ENCODE measurements at places on chromosomes 6 and 20.

DNA sequence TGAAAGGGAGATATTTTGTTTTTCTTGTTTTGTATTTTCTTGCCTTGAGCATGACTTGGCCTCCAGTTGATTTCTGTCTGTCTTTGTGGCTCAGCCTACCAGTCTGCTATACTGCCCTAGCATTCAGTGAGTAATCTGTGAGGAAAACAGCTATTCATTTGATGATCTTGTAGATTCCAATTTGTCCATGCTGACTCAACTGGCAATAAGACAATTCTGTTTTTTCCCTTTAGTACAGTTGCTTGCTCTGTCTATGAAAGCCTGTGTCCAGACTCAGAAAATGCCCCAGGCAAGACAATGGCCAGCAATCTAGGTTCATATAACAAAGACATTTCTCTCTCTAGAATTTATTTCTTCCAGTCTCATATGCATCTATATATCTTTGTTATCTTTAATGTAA is 10.9 kb upstream of the SOX4 start:
- no peak overlapping the region for H3K4me3 ChIP-seq
- no peak for DNase-seq
- H3K4me1 ChIP-seq = peaks cover 4% of the 10 kb centered on the region

- no peak overlapping the region for H3K4me3 ChIP-seq
- H3K4me1 ChIP-seq = no peaks in the 10 kb centered on the region
- no peaks in the 10 kb centered on the region for H3K27me3 ChIP-seq
- no peak for DNase-seq
- no peaks in the 10 kb centered on the region for H3K36me3 ChIP-seq
These were observed 335.1 kb downstream of the HDGFL1 start for GRCh38 chr6:22904431-22904830.

DNA sequence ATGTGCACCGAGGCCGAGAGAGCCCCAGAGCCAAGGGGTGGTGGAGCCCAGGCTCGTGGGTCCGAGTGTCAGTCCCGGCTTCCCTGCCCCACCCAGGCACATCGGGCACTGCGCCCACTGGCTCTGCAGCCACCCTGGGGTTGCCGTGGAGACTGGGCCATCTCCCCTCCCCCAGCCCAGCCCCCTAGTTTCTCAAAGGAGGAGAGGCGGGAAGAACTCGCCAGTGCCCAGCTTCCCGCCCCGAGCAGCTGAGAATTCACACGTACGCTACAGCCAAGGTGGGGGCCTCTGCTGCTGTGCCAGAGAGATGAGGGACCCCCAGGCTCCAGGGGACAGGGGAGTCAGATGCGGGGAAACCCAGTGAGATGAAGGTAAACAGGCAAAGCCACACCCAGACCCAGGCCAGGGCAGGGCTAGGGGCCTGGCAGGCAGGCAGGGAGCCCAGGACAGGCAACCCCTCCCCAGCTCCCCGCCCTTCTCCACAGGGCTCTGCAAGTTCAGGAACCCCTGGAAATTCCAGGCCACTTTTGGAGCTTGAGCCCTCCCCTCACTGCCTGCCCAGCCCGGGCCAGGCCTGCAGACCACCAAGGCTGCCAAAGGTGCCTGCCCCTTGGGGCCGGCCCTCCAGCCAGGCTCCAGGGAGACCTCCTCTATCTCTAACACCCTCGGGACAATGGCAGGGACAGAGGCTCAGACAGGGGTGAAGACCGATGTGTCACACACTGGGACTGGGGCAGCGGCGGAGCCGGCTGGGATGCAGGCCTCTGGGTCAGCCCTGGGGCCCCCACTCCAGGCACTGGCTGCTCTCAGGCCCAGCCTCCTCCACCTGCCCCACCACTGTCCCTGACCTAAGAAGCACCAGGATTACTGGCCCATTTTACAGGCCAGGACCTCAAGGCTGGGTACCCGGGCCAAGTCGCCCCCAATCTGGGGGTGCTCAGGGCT is 6.0 kb downstream of the LAMA5 start:
- H3K4me1 ChIP-seq = no peaks in the 10 kb centered on the region
- no peak for DNase-seq
- H3K4me3 ChIP-seq = no peak overlapping the region
- no peaks in the 10 kb centered on the region for H3K36me3 ChIP-seq

DNA sequence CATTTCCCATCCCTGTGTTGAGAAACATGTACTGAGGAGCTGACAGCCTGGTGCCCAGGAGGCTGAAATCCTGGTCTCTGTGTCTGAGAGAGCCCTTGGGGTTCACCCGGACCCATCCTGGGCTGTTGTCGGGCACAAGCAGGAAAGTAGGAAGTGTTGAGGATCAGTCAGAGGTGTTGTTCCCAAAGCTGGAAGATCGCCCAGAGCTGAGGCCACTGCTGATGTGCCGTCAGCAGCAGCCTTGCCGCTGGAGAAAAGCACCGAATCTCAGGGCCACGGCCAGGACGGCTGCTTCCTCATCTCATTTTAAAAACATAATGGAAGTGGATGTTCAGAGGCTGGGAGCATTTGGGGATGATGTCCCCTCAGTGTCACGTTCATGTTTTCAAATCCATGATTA is 218.5 kb downstream of the UST start:
- H3K36me3 ChIP-seq = no peaks in the 10 kb centered on the region
- H3K4me3 ChIP-seq = no peak overlapping the region
- H3K27me3 ChIP-seq = no peaks in the 10 kb centered on the region
- no peak for DNase-seq
- no peak overlapping the region for H3K27ac ChIP-seq
- no peaks in the 10 kb centered on the region for H3K4me1 ChIP-seq

- no peak for DNase-seq
- no peaks in the 10 kb centered on the region for H3K27me3 ChIP-seq
- H3K27ac ChIP-seq = no peak overlapping the region
- H3K36me3 ChIP-seq = no peaks in the 10 kb centered on the region
- no peaks in the 10 kb centered on the region for H3K4me1 ChIP-seq
These were observed 199.4 kb downstream of the TFAP2A start for GRCh38 chr6:10215326-10216110.

GRCh38 chr20:23918101-23918862 is 38.7 kb upstream of the CST5 start:
- peaks cover 22% of the 10 kb centered on the region for H3K4me1 ChIP-seq
- H3K27ac ChIP-seq = no peak overlapping the region
- H3K36me3 ChIP-seq = no peaks in the 10 kb centered on the region
- H3K27me3 ChIP-seq = no peaks in the 10 kb centered on the region
- H3K4me3 ChIP-seq = no peak overlapping the region

- peak overlapping the region; percentile 33 for H3K27ac ChIP-seq
- DNase-seq = peak; percentile 47
- no peak overlapping the region for H3K4me3 ChIP-seq
- peaks cover 2% of the 10 kb centered on the region for H3K36me3 ChIP-seq
- peaks cover 14% of the 10 kb centered on the region for H3K27me3 ChIP-seq
- H3K4me1 ChIP-seq = peaks cover 28% of the 10 kb centered on the region
These were observed 226.2 kb upstream of the MARCKS start for GRCh38 chr6:113630738-113631535.

DNA sequence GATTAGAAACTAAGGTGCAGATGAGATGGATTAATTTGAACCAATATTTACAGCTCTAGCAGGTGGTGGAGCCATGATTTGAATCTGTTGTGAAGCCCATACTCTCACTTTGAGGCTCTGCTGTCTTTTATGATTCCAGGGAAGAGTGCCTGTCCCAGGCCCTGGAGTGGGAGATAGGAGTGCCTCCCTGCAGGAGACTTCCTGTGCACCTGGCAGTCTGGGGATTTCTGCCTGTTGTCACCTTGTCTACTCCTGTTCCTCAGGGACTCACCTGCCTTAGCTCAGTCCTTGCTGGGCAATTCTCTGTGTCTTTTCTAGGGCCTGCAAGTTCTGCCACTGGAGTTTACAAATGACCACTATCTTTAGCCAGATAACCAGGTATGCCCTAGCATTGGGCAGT is 46.3 kb downstream of the SCAND1 start:
- no peak overlapping the region for H3K4me3 ChIP-seq
- no peak for DNase-seq
- H3K27ac ChIP-seq = no peak overlapping the region
- peaks cover 17% of the 10 kb centered on the region for H3K36me3 ChIP-seq
- peaks cover 35% of the 10 kb centered on the region for H3K4me1 ChIP-seq

GRCh38 chr6:128499079-128499731 is 21.2 kb downstream of the PTPRK start:
- no peak for DNase-seq
- no peak overlapping the region for H3K4me3 ChIP-seq
- H3K36me3 ChIP-seq = no peaks in the 10 kb centered on the region
- no peak overlapping the region for H3K27ac ChIP-seq
- H3K27me3 ChIP-seq = no peaks in the 10 kb centered on the region
- no peaks in the 10 kb centered on the region for H3K4me1 ChIP-seq

GRCh38 chr6:31767096-31767645 is 4.7 kb downstream of the SAPCD1 start:
- no peak overlapping the region for H3K27ac ChIP-seq
- DNase-seq = no peak
- H3K4me3 ChIP-seq = no peak overlapping the region

- H3K27me3 ChIP-seq = peaks cover 6% of the 10 kb centered on the region
- H3K27ac ChIP-seq = no peak overlapping the region
- DNase-seq = no peak
- no peak overlapping the region for H3K4me3 ChIP-seq
- no peaks in the 10 kb centered on the region for H3K36me3 ChIP-seq
These were observed 64.0 kb upstream of the KCNK16 start for GRCh38 chr6:39386487-39386886.

DNA sequence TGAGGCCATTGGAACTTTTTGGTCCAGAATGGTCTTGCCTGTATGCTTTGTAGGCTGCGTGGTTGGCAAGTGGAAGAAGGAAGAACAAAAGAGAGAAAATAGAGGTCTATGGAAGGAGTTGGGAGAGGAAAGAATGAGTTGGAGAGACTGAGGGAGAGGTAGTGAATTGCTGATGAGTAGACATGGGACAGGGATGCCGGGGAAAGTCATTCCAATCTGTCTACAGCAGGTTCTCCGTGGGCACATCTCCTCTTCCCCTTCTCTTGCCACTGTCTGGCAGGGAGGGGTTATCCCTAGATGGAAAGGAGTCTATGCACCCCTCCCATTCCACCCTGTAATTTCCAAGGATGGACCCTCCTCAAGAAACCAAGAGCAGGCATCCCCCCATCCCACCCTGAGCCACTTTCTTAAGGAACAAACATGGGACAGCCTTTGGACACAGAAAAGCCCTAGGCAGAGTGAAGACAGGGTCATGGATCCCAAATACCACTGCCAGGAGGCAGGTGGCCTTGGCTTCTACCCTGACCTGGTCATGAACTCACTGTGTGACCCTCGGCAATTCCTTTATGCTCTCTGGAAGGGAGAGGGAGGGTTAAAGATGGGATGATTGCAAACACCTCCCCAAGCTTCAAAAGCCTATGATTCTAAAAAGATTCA is 196.9 kb downstream of the LRFN2 start:
- H3K27ac ChIP-seq = no peak overlapping the region
- no peak overlapping the region for H3K4me3 ChIP-seq
- H3K27me3 ChIP-seq = peaks cover 11% of the 10 kb centered on the region
- no peak for DNase-seq

GRCh38 chr20:18087054-18087453 is 29.3 kb upstream of the OVOL2 start:
- H3K36me3 ChIP-seq = no peaks in the 10 kb centered on the region
- H3K4me1 ChIP-seq = no peaks in the 10 kb centered on the region
- no peaks in the 10 kb centered on the region for H3K27me3 ChIP-seq
- DNase-seq = no peak
- H3K27ac ChIP-seq = no peak overlapping the region

GRCh38 chr6:167781868-167782267 is 44.8 kb upstream of the AFDN start:
- H3K4me1 ChIP-seq = no peaks in the 10 kb centered on the region
- no peak for DNase-seq
- H3K27me3 ChIP-seq = peaks cover 6% of the 10 kb centered on the region
- H3K27ac ChIP-seq = no peak overlapping the region

- no peaks in the 10 kb centered on the region for H3K27me3 ChIP-seq
- peaks cover 6% of the 10 kb centered on the region for H3K36me3 ChIP-seq
- H3K4me3 ChIP-seq = no peak overlapping the region
- no peak for DNase-seq
- no peak overlapping the region for H3K27ac ChIP-seq
These were observed 30.9 kb upstream of the NEDD9 start for GRCh38 chr6:11263291-11263775.

- H3K36me3 ChIP-seq = peaks cover 13% of the 10 kb centered on the region
- H3K27me3 ChIP-seq = no peaks in the 10 kb centered on the region
- H3K4me1 ChIP-seq = peaks cover 24% of the 10 kb centered on the region
- peak overlapping the region; percentile 38 for H3K27ac ChIP-seq
These were observed 6.7 kb downstream of the MTCH1 start for GRCh38 chr6:36979347-36979742.

DNA sequence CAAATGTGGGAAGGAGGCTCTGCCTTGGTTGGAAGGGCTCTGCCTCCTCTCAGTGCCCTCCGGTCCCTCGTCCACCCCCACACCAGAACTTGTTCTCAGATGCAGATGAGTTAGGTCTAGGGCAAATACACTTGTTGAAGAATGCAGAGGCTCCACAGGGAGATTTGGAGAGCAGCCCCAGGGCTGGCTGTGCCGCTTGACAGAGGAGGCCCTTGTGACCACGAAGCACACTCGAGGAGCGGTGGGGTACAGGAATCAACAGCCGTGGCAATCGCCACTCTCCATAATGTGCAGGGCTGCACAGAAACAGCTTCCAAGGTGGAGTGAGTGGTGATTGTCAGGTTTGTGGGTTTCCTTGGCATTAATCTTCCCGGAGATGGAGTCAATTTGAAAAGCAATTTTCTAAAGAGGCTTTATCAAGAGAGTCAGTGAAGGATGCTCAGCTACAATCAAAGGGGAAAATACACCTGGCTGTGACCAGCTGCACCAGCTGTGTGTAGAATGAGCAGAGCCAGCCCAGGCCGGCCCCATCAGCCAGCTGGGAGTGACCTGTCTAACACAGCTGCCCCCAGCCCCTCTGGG is 59.5 kb downstream of the BFSP1 start:
- DNase-seq = no peak
- H3K27ac ChIP-seq = no peak overlapping the region
- no peaks in the 10 kb centered on the region for H3K27me3 ChIP-seq

GRCh38 chr20:59120491-59120890 is 43.1 kb upstream of the ZNF831 start:
- peak; percentile 59 for DNase-seq
- peaks cover 3% of the 10 kb centered on the region for H3K36me3 ChIP-seq
- no peaks in the 10 kb centered on the region for H3K27me3 ChIP-seq

- no peak overlapping the region for H3K27ac ChIP-seq
- H3K36me3 ChIP-seq = no peaks in the 10 kb centered on the region
- DNase-seq = no peak
- H3K4me3 ChIP-seq = no peak overlapping the region
These were observed 55.2 kb downstream of the TGM2 start for GRCh38 chr20:38109591-38110524.

DNA sequence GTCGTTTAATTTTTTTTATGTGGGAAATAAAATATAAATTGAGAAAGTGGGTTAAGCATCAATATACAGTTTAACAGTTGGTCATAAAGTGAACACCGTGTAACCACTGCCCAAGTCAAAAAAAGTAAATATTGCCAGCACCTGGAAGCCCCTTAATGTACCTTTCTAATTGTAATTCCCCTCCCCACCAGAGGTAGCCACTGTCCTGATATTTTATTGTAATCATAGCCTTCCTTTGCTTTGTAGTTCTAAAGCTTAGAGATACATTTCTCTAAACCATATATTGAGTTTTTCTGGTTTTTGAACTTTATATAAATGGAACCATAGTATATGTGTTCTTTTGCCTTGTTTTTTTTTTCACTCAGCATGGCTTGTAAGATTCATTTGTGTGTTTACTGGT is 180.6 kb downstream of the TBC1D7 start:
- H3K4me1 ChIP-seq = no peaks in the 10 kb centered on the region
- no peak overlapping the region for H3K27ac ChIP-seq
- no peak overlapping the region for H3K4me3 ChIP-seq
- peaks cover 4% of the 10 kb centered on the region for H3K27me3 ChIP-seq
- H3K36me3 ChIP-seq = no peaks in the 10 kb centered on the region

GRCh38 chr6:128230267-128230989 is 290.0 kb downstream of the PTPRK start:
- H3K27ac ChIP-seq = no peak overlapping the region
- H3K4me3 ChIP-seq = no peak overlapping the region
- H3K27me3 ChIP-seq = no peaks in the 10 kb centered on the region
- DNase-seq = no peak

Data from activated naive CD4-positive, alpha-beta T cell treated with anti-CD3 and anti-CD28 coated beads for 36 hours (primary cell).